CD4-positive, alpha-beta T cell treated with Interleukin-21 for 1 hour (primary cell): ENCODE measurements at places on chromosomes 5 and 9.

GRCh38 chr9:121545875-121546423 lies 46.3 kb upstream of the GGTA1 start:
- DNase-seq = peak; percentile 56

- no peak for DNase-seq
Observed at GRCh38 chr5:69010476-69010875, 83.3 kb upstream of the SLC30A5 start.

GRCh38 chr5:132461569-132462070 lies 29.0 kb downstream of the IRF1 start:
- no peak for DNase-seq

GRCh38 chr9:72474676-72475075 lies 46.7 kb upstream of the TMC1 start:
- no peak for DNase-seq

DNA sequence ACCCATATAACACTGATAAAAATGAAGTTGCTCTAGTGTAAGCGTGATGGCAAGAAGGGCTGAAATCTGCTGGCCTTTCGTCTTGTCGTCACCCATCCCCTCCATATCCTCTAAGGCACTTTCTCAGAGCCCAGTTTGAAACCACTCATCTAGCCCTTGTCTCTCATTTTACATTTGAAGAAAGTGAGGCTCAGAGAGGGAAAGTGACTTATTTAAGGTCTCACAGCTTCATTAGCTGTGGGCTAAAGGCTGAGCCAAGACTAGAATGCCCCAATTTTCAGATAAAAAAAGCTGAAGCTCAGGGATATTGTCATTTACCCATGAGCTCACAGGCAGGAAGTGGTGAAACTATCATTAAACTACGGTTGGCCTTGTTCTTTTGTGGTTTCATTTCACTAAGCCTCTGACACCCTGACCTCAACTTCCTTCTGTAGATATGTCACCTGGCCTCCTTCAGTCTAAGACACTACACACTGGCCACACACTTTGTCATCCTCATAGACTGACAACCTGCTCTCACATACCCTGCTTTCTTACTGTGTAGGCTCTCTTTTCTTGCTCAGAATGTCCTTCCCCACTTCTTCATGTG lies 176.7 kb upstream of the DMAC1 start:
- DNase-seq = peak; percentile 86

DNA sequence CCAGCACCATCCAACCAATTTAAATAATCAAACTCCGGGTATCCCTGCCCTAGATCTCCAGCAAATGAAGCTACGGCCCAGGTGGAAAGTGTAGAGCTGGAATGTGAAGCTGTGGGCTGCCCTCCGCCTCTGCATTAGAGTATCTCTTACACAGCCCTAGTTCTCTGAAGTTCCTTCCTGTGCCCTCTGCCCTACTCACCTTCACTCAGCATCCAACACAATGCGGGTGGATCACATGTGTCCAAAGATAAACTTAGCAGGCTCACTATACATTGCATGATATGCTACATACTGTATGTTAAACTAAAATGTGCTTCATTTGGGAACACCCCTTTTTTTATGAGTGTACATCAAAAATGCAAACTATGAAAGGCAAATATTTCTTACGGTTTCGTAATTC lies 70.0 kb upstream of the RAD23B start:
- DNase-seq = no peak

DNA sequence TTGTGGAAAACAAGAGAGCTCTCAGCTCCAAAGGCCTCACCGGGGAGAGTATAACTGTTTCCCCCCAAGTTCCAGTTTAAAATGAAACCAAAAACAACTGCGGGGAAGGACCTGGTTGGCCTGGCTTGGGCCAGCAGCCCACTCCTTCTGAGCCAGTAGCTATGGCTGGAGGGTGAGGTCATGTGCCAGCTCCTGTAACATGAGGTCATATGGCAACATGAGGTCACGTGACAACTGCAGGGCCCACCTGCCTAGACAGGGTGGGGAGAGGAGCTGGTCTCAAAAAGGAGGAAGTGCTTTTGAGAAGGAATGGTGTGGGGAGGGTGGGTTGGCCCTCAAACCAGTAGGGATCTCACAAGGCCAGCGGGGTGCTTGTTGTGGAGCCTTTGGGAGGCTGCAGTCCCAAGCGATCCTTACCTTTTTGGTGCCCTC lies 29.3 kb upstream of the CRB2 start:
- no peak for DNase-seq

DNA sequence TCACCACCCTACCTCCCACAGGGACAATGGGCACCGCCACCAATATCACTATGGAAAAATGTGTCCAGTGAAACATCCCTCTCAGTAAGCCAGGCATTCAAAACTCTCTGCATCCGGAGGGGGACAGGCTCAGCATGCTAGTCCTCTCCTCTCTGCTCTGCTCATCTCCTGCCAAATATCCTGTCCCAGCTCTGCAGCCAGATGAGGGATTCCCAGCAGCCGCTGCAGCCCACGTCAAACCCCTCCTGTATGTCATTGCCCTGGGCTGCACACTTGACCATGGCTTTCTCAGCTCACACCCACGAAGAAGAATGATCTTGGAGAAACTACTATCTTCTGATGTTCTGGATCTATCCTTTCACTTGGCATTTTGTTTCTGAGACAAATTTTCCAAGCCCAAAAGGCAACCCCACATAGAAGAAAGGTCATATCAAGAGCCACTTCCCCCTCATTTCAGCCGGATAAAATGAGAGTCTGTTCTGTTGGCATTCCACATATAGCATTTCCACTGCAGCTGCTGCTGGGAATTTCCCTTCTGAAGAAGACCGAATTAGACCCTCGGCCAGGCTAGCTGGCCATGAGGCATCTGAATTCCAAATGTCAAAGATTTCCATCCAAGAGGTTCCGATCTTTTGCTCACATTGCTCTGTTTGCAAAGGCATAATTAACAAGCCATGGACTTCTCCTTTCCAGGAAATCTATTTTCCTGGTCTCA lies 338.0 kb downstream of the ACTL7B start:
- no peak for DNase-seq

DNA sequence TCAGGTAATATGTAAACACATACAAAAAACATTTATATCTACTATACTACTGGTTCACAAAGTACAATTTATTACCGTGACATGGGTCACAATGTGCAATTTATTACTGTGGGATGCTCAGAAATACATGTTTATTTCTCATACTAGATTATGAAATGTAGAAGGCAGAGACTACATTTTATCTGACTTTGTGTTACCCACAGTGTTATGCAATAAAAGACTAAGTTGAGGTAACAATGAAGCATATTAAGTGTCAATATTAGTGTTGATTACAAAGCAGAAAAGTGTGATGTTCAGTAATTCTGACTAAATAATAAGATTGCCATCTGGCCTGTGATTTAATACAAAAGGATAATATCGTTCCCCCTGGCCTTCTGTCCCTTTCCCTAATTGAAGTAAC lies 42.4 kb downstream of the CPLANE1 start:
- DNase-seq = no peak

- DNase-seq = no peak
Observed at GRCh38 chr5:107612541-107612940, 58.2 kb downstream of the EFNA5 start.

GRCh38 chr5:50691399-50692016 lies 25.1 kb downstream of the PARP8 start:
- DNase-seq = no peak

DNA sequence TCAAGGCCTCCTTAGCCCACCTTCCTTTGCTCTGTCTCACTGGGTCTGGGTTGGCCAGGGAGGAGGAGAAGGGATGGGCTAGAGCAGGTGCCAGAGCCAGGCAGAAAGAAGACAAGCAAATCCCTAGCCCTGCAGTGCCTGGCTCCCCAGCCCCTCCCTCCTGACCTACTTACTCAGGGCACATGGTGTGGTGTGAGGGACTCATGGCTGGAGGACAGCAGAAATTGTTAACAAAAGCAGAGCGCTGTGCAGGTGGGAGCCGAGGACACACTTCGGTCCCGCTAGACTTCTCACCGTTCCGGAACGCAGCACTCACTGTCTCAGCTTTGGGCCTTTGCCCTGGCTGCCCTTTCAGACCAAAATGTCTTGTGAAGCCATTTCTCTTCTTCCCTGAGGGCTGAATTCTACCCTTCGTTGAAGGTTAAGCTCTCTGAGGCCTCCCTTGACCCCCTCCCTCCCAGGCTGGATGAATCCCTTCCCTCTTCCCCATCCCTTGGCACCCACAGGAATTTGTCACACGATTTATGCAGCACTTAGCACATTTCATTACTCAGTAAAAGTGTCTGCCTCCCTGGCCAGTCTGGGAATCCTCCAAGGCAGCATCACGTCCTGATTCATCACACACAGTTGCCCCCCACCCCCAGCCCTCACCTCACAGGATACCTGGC lies 263.9 kb upstream of the TRPC7 start:
- DNase-seq = no peak

GRCh38 chr5:17400724-17401469 lies 97.1 kb upstream of the TAF11L2 start:
- no peak for DNase-seq

DNA sequence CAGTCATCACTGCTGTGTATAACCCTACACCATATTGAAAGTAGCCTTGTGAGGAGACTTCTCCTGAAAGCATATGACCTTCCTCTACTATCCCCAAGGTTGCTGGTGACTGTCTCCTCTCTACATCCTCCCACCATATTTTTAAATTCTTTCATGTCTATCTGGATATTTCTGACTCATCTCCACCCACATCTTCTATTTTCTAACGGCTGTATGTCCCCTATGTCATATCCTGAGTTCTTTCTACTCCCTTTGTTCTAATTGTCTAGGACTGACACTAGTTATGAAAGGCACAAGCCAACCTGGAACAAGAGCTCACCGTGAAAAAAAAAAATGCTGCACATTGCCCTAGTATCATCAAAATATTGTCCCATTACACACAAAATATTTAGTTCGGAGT lies 218.3 kb upstream of the ZNF462 start:
- DNase-seq = no peak

- DNase-seq = no peak
Observed at GRCh38 chr9:76247426-76247825, 146.8 kb downstream of the RFK start.

- DNase-seq = no peak
Observed at GRCh38 chr5:122371511-122372151, 59.6 kb downstream of the SNCAIP start.

DNA sequence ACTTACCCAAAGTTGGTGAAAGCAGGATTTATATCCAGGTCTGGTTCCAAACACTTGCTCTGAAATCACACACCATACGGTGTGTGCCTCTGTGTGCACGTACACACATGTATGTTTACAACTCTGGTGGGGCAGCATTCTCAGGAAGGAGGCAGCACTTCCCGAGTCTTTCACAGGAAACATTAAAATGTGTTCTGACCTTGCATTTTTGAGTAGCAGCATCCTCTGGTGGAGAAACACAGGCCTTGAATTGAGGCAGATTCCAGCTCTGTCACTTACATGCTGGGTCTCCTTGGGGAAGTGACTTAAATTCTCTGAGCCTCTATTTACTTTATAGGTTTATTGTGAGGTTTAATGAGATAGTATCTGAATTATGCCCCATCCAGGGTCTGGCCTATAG lies 126.4 kb downstream of the RGS3 start:
- DNase-seq = peak; percentile 38

DNA sequence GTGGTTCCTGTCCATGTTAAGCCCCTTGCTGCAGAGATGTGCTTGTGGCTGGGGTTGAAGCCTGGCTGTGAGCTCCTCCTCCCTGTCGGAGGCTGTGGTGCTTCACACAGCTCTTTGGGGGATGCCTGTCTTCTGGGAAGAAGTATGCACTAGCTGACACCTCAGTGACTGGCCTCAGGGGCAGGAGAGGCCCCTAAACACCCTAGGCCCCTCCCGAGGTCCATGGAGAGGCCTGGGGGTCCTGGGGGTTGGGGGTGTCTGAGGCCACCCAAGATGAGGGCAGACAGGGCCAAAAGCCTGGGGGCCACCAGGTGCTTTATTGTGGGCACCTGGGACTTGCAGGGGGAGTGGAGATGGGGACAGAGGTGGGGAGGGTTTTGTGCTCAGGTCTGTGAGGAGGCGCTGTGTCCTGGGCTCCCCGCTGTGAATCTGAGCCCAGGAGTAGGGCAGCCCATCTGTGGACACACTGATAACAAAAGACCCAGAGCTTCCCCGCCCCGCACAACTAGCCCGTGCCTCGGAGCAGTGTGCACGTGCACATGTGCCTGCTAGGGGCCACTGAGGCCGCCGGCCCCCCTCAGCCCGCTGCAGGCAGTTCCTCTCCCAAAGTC lies 92.0 kb downstream of the PHF2 start:
- no peak for DNase-seq

GRCh38 chr5:149578896-149579295 lies 2.4 kb upstream of the ARHGEF37 start:
- no peak for DNase-seq

DNA sequence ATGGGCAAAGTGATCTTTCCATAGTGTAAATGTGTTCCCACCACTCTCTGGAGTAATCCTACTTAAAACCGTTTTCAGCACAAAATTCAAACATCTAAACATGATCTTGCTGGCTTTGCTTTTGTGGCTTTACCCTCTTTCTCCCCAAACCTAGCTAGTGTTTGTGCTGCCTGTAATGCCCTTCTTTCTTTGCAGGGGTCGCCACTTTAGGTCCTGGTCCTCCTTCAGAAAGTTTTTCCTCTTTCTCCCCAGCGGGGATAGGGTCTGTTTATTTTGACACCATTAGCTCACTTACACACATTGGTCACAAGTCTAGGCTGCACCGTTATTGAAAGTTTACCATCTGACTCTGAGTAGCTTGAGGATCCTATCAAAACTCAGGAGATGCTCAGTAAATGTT lies 736 bp upstream of the HSD17B4 start:
- DNase-seq = no peak
